Suppressor macrophage treated with lipopolysaccharide for 1 hour (primary cell): ENCODE measurements at places on chromosomes 3 and 15.

GRCh38 chr3:79427081-79427480, 340.7 kb downstream of the ROBO1 start:
- DNase-seq, result no peak

GRCh38 chr3:61200270-61200669, 51.0 kb downstream of the FHIT start:
- no peak for DNase-seq

- no peak for DNase-seq
Measured at GRCh38 chr15:96524676-96525417, 194.3 kb downstream of the NR2F2 start.

GRCh38 chr3:52792413-52792812, 2.2 kb upstream of the ITIH3 start:
- no peak for DNase-seq

DNA sequence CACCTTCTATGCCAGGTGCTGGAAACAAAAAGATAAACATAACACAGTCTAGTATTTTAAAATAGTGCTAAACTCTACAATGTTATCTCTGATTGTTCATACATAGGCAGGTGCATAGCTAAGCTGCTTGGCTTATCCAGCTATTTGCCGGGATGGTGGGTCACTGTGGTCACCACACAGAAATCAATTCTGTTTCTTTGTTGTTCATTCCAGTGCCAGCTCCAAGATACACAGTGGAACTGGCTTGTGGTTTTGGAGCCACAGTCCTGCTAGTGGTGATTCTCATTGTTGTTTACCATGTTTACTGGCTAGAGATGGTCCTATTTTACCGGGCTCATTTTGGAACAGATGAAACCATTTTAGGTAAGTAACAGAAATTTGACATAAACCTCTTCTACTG, 130.2 kb downstream of the IL1RAP start:
- no peak for DNase-seq
